Dermis microvascular lymphatic vessel endothelial cell (primary cell): ENCODE measurements at places on chromosomes 6 and 20.

GRCh38 chr6:135423649-135424128 lies 73.9 kb downstream of the AHI1 start:
- peak; percentile 21 for DNase-seq

GRCh38 chr6:143441010-143441409 lies 9.5 kb downstream of the ADAT2 start:
- no peak for DNase-seq

GRCh38 chr6:167211295-167211648 lies 53.5 kb upstream of the GPR31 start:
- no peak for DNase-seq

DNA sequence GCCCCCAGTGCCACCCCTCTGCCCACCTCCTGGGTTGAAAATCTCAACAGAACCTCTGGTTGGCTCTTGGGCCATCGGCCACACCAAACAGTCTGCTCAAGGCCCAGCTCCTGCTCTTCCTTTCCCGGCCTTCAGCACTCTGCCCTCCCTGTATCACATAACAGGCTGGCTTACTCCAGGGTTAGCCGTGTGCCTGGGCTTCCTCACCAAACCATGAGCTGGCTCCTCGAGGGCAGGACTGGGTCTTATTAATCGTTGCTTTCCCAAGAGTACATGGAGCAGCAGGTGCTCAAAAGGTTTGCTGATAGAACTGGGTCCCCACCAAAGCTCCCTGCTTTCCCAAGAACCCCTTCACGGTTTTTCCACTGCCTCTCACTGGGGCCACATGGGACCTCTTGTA lies 12.7 kb upstream of the FAM83C start:
- no peak for DNase-seq

GRCh38 chr6:160733050-160733646 lies 31.1 kb downstream of the PLG start:
- DNase-seq = peak; percentile 13

DNA sequence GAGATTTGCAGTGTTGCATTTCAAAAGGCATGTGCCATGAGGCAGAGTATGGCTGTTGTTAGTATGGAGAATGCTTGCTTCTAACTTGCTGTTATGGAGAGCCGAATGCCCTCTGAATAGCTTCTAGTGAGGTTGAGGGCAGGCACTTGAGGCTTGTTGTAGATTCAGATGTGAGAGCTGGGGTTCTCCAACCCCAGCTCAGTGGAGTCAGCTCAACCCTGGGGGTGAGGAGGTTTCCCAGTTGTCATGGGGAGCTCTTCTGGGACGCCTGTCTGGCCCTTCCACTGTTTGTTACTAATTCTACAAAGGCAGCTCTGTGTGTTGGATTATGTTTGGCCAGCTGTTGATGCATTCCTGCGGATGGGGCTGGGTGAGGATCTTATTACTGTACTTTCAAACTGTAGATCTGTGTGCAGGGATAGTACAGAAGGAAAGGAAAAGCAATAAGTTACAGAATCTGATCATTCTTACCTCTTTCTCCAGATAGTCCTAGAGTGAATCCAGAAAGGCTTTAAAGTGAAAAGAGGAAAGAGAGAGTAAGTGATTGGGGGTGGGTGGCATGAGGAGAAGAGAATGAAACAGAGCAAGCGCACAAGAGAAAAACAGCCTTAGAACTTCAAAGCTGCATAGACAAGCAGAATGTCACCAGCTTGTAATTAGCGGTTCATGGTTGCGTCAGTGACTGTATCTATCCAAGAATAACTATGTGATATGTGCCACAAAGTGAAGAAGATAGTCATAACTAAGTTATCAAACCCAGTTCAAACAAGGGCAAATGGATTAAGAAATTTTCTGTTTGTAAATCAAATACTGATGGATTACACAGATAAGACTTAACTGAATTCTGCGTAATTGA lies 148.7 kb downstream of the PRL start:
- DNase-seq = peak; percentile 88

- no peak for DNase-seq
These were observed 270.7 kb upstream of the RGS17 start for GRCh38 chr6:153401751-153402150.

DNA sequence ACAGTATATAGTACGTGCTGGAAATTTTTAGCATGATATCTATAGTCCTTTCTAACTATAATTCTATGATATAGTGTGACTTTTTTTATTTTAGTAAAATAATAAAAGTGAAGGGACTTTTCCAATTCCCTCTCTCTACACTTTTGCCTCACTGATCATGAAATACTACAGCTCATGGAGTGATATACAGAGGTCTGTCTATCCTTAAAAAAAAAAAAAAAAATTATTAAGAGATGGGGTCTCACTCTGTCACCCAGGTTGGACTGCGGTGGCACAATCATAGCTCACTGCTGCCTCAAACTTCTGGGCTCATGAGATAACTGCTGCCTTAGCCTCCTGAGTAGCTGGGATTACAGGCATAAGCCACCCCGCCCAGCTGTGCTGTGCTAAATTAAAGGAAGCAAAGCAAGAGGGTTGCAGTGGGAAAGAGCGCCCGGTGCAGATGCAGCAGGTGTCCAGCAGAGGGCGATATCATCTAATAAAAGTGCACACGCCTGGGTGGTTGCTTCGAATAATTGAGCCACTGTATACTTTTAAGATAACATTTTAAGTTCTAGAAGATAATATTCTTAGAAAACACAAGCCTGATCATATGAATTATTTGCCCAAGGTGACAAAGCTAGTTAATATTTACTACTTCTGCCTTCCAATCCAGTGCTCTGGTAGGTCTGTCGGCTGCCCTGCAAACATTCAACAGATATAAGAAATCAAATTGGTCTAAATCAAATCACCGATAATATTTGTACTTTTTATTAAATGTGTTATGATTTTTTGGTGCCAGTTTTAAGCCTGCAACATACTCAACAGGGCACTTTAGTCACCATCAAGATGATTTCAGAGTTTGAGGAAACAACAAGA lies 94.9 kb upstream of the NT5E start:
- DNase-seq = peak; percentile 42

DNA sequence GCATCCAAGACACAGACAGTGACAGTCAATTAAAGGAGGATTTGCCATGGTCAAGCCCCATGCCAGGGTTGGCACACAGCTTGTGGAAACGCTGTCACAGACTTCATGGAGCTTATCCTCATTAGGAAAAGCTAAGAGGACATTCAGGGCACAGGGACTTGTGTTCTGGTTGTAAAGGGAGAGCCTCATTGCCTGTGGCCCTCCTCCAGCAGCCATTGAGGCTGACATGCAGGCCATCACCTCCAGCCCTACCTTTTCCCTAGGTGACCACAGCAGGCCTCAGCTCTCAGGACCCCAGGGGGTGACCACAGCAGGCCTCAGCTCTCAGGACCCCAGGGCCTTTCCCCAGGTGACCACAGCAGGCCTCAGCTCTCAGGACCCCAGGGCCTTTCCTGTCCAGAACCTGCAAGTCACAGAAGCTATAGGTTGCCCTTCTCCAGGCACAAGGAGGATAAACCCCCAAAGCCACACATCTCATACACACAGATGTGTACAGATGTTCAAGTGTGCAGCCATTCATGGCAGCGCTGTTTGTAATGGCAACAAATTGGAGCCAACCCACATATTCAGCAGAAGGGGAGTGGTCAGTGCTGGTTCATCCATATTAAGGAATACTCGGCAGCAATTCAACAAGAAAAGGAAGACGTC lies 26.1 kb downstream of the DUSP22 start:
- DNase-seq = no peak

GRCh38 chr20:63950701-63951397 lies 5.4 kb downstream of the UCKL1 start:
- no peak for DNase-seq

DNA sequence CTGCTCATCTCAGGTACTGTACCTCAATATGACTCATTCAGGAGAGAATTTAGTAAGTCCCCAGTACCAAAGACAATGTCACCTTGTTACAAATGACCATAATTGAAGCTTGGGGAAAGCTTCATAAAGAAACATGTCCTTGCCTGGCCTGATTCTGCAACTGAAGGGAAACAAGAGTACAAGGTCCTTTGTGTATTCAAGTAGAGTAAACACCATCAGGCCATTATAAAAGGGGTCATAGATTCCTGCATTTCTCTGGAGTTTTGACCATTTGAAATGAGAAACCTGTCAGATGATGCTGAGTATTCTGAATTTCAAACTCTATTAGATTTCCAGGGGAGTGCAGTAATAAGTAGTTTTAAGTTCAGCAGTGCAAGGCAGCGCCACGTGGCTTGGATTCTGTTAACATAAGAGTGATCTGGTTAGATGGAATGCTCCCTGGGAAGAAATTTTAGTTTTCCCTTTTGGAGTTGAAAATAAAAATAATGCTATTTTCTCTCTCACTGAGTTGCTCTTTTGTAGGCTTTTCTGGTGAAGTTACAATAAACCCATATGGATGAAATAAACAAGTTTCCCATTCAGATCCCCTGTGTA lies 1054.3 kb downstream of the EPHA7 start:
- no peak for DNase-seq

DNA sequence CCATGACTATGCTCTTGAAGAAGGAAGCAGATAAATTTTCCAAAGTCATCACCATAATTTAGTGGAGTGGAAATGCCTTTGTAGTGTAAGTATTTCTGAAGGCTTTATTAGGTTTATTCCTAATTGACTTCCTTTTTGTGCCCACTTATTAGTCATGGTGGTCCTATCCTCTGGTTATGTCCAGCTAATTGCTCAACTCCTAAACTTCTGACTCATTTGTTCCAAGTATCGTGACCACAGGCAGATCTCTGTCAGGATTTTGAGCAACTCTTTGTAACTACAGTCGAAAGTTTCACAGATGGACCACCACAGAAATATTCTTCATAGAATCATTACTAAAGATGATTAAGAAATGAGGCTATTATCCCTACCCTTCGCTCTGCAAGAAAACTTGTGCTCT lies 315.6 kb upstream of the PTCHD4 start:
- DNase-seq = no peak

- DNase-seq = peak; percentile 21
These were observed 80.3 kb upstream of the STMND1 start for GRCh38 chr6:17021539-17021889.

DNA sequence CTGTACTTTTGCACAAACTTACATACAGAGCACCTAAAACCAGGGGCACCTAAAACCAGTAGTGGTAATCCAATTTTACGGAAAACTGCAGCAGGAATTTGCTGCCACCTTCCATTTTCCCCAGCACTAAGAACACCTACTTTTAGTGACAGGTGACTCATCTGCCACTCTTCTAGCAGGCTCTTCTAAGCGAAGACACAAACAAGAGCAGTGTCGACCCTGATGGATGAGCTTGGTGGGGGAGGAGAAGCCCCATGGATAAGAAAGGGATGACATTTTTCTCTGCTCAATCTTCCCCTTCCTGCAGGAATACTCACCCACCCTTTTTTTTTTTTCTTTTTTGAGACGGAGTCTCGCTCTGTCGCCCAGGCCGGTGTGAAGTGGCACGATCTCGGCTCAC lies 116.9 kb downstream of the GMPR start:
- DNase-seq = no peak

DNA sequence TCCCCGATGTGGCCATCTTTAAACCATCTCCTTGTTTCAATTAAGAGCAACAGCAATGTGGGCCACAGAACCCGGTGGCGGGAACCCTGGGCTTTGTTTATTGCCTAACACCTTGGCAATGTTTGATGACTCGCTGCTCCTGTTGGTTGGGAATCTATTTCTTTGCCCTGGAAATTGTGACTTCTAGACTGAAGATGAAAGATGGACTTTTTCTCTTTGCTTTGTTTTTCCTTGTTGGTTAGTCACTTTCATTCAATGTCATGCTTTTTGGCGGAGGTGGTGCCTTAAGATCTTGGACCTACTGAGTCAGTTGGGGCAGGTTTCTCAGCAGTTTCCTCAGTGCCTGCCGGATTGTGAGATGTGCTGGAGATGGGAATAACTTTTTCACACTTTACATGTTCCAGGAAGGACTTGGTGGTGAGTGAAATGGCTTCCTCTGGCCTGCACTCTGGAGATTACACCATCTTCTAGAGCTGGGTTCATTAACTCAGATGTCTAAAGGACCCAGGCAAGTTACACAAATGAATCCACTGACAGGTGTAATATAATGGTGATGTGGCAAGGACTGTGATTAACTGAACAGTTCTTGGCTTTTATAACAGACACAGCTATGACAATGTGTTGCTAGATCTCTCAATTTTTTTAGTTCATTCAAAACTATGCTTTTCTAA lies 56.3 kb downstream of the TSHZ2 start:
- DNase-seq = no peak

GRCh38 chr20:44459271-44459670 lies 16.4 kb upstream of the TTPAL start:
- no peak for DNase-seq

GRCh38 chr6:106025655-106026054 lies 60.5 kb upstream of the PRDM1 start:
- no peak for DNase-seq

- no peak for DNase-seq
These were observed 58.1 kb downstream of the NUS1 start for GRCh38 chr6:117733341-117733740.

- DNase-seq = no peak
These were observed 208.9 kb upstream of the FOXQ1 start for GRCh38 chr6:1103021-1103420.
